ENCODE measurements at places on chromosomes 16 and 17.

DNA sequence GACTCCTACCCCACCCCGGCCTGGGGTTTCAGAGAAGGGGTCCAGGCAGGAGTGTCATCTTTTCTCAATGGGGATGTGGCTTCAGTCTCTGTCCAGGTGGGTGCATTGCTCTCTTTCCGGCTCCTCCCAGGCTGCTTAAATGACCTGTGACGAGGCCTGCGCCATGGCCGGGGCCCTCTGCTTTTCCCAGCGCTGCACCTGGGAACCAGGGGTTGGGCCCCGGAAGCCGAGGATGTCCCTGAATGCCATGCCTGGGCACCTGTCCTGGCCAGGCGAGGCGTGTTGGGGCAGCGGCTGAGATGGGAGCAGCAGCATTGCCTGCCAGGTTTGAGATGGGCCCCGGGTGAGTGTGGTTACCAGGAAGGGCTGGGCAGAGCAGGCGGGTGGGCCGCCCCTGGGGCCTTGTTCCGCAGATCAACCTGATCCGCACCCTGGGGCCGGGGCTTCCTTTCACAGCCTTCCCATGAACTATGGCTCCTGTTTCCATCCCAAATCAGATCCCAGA lies 147.4 kb downstream of the SEC14L1 start:
- no peak for DNase-seq

DNA sequence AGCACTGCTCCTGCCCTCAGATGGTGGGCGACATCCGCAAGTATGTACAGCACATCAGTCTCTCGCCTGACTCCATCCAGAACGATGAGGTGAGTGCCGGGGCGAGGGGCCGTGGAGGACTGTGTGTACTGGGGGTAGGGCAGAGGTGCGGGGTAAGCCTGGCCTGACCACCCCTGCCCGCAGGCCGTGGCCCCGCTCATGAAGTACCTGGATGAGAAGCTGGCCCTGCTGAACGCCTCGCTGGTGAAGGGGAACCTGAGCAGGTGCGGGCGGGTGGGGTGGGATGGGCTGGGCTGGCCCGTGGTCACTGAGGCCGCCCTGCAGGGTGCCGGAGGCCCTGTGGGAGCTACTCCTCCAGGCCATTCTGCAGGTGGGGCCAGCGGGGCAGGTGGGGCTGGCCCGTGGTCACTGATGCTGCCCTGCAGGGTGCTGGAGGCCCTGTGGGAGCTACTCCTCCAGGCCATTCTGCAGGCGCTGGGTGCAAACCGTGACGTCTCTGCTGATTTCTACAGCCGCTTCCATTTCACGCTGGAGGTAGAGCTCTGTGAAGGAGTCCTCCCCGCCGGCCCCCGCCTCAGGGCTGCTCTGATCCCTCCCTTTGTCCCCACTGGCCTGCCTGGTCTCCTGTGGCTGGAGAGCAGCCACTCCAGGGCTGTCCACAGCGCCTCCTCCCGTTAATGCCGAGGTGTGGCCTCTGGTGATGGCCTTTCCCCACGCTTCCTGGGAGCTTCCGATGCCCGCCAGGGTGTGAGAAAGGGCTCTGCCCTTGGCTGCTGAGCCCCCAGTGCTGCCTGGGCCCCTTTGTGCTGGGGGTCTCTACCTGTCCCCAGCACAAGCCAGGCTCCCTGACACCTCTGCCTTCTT lies 5.0 kb downstream of the TSR3 start:
- no peak for DNase-seq

DNA sequence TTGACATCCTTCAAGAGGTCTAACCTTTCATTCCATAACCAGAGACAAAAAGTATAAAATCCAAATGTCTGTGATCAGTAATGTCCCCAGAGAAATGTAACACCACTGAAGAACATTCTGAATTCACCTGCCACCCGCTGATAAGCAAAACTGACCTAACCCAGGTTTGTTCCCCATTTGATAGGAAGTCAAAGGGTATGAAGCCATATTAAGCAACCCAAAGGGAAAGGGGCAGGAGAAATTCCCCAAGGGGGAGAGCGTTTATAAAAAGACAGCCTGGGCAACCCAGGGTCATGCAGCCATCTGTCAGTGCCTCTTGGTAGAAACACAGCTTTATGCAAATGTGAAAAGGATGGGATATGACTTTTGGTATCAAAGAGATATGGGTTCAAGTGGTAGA lies 30.7 kb upstream of the PIK3R6 start:
- no peak for DNase-seq

DNA sequence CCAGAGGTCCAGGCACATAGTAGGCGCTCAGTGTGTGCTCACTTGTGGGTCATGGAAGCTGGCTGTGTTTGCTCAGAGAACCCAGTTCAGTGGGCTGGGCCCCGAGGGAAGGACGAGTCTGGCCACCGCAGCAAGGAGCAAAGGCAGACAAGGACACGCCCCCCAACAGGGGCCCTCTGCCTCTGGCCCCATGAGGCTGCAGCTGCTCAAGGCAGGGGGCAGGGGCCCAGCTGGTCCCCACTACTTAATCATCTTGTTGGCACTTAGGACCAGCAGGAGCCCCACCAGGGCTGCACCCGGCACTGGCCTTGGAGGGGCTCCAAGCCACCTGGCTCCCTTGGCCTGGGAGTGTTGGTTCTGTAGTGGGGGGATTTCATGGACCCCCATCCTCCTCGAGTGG lies 16.1 kb downstream of the KCNJ12 start:
- DNase-seq = no peak

- no peak for DNase-seq
Observed at GRCh38 chr16:21060027-21060510, 90.6 kb downstream of the DNAH3 start.

DNA sequence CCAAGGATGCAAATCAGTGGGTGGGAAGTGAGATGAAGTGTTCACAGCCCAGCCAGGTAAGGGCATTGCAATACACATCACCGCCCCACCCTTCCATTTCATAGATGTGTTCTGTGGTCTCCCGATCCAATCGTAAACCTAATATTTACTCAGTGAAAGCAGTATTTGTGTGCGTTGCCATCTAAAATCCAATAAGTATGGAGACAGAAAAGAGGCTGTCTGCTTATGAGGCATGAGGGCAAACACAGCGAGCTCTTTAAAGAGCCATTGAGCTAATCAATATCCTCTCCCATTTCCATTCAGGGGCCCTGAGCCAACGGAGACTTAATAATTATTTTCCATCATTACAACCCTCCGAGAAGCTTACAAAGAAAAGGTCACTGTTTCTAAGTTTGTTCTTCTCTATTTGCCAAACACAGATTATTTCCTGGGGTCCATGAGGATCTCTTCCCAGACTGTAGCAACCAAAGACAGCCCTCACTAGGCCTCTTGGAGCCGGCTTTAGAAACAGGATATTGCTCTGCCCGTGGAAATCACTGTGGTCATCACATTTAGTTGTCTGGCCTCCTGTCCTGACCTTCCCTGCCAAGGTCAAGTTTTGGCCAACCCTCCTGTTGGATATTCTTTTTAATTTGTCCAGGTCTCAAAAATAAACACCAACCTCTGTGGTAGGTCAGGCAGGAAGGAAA lies 120.1 kb downstream of the SLC39A11 start:
- no peak for DNase-seq

DNA sequence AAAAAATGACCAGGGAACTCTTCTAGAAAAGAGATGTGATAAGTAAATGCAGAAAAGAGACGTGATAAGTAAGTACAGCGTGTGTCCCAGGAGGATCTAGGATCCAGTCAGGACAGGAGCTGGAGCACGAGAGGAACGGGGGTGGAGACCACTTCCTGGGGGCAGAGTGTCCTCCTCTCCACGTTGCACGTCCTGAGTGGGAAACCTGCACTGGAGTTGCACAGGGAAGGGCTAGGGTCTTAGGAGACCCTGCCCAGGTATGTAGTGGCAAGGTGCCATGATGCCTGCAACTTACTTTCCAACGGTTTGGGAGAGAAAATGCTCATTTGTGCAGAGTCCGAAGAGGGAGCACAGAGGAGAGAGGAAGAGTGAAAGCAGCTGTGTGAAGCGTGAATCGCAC lies 55.8 kb downstream of the RNF213 start:
- no peak for DNase-seq

DNA sequence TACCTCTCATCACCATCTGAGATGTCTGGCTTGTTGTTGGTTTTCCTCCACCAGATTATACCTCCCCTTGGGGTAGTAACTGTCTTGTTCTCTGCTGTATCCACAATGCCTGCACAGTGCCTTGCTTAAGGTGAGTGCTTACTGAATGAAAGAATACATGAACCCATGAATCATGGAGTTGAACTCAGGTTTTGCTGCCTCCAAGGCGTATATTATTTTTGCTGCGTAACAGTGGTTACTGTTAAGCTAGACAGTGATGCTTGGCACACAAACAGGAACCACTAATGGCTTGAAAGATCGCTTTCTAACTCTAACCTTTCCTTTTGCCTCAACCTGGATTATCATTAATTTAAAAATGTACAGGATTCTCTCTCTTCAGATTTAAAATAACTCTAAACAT lies 695.8 kb downstream of the TOX3 start:
- no peak for DNase-seq

DNA sequence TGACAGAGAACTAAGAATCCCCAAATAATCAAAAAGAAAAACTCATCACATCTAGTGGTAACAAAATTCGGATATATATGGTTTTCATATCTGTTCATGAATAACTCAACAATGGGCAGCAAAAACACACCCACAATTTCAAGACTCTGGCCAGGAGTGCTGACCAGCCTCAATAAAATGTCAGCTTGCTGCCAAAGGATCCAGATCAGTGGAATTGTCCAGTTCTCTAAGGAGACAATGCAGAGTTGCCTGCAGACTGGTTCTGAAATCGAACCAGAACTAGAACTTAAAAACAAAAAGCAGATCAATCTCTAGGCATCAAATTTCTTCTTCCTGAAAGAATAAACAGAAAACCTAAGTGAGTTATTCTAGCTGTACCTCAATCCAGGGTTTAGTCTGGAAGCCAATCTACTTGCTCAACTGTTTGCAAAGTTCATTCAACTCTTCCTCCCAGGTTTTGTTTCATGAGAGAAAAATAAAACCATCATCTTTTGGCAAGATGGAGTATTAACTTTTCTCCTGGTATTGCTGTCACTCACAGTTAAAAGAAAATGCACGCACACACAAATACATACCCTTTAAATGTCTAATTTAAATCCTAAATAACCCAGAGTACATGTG lies 61.0 kb downstream of the CFDP1 start:
- no peak for DNase-seq

- no peak for DNase-seq
Observed at GRCh38 chr17:18025241-18025944, 13.6 kb downstream of the ATPAF2 start.

DNA sequence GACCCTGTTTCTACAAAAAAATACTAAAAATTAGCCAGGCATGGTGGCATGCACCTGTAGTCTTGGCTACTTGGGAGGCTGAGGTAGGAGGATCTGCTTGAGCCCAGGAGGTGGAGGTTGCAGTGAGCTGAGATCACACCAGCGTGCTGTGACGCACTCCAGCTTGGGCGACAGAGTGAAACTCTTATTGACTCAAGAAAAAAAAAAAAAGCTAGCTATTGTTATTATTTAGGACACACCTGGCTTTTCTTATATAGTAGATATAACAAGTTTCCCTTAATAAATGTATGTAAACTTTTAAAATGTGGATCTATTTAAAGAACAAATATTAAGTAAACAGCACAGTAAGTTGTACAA lies 1.8 kb downstream of the RABEP2 start:
- DNase-seq = no peak

- no peak for DNase-seq
Observed at GRCh38 chr17:75876190-75876937, 2.0 kb downstream of the TRIM47 start.

DNA sequence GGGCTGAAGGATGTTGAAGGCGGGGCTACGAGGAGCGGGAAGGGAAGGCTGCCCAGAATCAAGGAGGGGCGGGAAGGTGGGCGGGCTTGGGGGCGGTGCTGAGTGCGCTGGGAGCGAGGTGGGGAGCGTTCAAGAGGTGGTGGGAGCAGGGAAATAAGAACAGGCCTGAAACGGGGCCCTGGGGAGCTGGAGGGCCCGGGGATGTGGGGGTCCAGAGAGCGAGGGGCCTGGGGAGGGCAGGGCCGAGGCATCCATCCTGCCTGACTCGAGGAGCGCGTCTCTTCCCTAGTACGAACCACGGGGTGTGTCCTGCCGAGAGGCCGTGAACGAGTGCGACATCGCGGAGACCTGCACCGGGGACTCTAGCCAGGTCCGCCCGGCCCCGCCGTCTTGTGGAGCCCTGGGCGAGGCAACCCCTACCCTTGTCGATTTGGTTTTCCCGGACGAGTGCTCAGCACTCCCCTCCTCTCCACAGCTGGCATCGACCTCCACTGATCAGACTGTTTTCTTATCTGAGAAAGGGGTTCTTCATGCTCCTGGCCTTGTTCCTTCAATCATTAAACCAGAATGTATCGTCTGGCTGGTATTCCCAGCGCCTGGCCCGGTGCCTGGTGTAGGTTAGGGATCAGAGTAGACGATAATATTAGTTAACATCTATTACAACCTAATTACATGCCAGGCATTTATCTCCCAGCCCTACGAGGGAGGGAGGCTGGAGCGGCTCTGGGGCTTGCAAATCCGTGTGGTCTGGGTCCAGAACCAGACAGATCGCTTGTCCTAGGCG lies 17.2 kb downstream of the ADAM11 start:
- no peak for DNase-seq

DNA sequence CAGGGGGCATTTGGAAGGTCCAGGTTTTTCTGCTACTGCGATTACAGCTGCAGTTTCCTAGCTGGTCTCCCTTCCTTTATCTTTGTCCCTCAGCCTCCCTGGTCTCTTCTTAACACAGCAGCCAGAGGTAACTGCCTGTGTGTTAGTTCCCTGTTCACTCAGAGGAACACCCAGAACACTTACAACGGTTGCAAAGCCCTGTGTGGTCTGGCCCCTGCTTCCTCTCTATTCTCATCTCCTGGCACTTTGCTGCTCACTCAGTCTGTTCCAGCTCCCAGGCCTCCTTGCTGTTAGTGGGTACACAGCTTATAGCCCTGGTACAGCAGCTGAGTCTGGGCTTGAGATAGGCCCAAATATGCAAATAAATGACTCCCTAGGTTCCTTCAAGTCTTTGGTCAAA lies 16.4 kb downstream of the NTN1 start:
- DNase-seq = no peak

- no peak for DNase-seq
Observed at GRCh38 chr17:66725956-66726355, 109.0 kb upstream of the CACNG5 start.

DNA sequence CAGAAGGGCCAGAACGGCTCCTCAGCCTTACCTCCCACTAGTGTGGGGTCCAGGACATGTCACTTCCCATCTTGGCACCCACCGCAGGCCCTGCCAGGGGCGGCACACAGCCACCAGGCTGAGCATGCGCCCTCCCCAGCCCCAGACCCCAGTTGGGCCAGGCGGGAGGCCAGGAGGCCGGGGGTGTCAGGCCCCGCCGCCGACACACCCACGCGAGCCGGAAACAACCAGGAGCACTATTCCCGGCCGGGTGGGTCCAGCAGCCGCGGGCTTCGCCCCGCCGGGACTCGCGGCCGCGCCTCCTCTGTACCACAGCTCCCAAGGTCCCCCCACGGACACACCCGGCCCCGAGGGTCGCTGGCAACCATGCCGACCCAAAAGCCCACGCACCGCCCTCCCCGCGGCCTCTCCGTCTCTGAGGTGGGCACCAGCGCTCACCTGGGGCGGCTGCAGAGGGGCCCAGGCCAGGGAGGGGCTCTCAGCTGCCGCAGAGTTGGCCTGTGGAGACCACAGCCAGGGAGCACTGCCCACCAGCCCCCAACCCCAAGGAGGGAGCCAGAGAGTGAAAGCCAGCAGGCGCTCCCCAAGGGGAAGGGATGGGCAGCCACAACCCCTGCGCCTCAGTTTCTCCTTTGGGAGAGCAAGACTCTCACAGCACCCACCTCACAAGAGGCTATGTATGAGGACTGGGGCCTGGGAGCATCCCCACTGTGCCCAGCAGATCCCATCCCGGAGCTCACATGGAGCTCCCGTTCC lies 18.0 kb downstream of the B9D1 start:
- no peak for DNase-seq

- no peak for DNase-seq
Observed at GRCh38 chr16:7705885-7706284, 373.2 kb downstream of the RBFOX1 start.

- DNase-seq = no peak
Observed at GRCh38 chr17:50055055-50055425, 870 bp upstream of the ITGA3 start.

All from NT2/D1 (cell line).